ENCODE measurements at places on chromosomes 12 and 14.

DNA sequence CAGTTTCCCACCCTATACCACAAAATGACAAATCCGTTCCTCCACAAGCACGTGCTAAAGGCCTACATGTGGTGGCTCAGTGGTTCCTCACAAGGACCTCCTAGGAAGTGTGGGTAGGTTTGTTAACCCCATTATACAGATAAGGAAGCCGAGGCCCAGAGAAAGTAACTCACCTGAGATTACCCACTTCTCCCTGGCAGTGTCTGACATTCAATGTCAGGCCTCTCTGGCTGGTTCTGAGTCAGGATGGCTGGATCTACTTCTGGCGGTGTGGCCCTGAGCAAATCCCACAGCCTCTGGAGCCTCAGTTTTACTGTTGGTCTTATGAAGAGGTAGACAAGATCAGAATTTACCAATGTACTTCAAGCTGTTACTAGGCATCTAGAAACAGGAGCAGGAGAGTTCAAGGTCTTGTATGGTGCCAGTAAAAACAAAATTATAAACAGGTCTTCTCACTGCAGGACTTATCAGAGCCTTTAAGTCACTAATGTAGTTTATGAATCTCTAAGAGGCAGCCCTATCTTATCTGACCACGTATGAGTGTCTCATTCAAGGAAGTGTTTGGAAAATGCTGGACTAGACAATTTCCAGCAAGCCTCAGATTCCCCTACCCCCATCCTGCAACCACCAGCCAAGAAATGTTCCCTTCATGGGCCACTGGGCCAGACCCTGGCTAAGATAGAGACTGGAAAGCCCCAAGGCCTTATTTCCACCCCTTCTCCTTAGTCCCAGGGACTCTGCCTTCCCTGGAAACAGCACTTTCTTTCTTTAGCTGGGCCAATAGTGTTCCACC is 4.2 kb downstream of the HSPB8 start:
- no peak for DNase-seq

DNA sequence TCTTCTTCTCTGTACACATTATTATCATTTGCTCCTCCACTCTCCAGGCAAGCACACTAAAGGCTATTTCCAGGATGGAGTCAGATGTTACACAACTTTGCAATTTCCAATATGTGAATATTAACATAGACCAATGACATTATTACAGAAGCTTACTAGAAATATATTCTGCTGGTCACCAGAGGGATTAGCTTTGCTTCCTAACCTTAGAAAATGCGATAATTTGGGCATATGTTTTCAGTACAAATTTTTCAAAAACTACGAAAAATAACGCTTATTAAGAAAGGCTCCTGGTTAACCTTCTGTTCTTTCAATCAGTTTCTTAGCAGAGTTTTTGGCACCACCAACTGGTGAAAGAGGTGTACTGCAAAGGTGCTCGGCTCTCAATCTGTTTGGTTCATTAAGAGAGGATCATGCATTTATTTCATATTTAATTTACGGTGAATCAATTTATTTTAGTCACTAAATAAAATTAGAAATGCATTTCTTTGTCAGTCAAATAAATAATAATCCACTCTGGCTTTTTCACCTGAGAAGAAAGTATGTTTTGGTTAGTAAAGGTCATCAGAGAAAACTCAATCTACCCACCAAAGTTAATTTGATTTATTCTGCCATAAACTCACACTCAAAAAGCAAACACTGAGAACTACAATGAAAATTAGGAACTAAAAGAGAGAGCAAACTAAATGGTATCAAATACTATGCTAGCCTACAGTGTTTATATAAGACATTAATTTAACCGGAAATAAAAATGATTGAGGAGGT is 39.2 kb downstream of the EFCAB11 start:
- no peak for DNase-seq

DNA sequence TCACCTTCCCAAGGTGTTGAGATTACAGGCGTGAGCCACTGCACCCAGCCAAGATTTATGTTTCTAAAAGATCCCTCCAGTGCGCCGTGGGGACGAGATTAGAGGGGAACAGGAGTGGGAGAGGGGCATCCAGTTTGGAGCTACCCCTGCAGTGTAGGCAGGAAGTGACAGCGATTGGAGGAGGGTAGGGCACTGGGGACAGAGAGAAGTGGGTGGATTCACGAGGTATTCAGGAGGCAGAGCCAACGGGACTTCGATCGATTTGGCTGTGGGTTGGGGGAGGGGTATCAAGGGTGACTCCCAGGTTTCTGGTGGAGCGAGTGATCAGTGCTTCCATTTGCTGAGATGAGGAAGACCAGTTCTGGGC is 82.1 kb downstream of the CCDC92 start:
- DNase-seq = no peak

DNA sequence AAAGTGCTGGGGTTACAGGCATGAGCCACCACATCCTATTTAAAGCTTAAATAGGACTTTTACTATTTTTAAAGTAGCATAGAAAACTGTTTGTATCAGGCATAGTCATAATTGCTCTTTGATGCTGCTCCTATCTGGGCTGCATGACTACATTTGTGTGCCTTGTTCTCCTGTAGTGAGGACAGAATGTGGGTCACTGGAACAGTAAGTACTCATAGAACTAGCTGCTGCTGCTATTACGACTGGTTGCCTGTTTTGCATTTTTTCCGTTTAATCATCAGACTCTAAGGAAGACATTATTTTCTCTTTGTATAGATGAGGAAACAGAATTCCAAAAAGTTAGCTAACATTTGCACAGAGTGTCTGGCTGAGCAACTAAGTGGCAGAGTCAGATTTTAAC is 42.8 kb downstream of the ZC3H14 start:
- no peak for DNase-seq

GRCh38 chr14:92542766-92543554 is 29.4 kb downstream of the RIN3 start:
- no peak for DNase-seq

- no peak for DNase-seq
These were observed 292.3 kb downstream of the TMEM117 start for GRCh38 chr12:44127966-44128710.

DNA sequence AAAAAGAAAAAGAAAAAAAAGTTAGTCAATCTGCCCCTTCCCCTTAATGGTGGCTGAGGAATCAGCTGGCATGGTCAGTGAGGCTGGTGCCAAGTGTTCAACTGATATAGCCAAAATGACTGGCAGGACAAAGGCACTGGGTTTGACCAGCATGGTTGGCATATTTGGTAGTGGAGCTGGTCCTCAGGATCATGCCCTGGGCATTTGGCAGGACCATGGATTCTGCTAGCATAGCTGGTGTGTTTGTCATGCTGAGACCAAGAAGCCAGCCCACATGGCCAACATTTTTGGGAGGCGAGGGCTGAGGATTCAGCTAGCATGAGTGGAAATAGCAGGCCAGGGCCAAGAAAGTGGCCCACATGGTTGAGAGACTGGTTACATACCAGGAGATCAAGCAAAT is 136.5 kb downstream of the FBXL14 start:
- DNase-seq = no peak

Measured in T-helper 1 cell (primary cell).